ENCODE measurements at places on chromosomes 16 and 17.

GRCh38 chr16:89892055-89892630, 18.8 kb downstream of the TCF25 start:
- DNase-seq: no peak

DNA sequence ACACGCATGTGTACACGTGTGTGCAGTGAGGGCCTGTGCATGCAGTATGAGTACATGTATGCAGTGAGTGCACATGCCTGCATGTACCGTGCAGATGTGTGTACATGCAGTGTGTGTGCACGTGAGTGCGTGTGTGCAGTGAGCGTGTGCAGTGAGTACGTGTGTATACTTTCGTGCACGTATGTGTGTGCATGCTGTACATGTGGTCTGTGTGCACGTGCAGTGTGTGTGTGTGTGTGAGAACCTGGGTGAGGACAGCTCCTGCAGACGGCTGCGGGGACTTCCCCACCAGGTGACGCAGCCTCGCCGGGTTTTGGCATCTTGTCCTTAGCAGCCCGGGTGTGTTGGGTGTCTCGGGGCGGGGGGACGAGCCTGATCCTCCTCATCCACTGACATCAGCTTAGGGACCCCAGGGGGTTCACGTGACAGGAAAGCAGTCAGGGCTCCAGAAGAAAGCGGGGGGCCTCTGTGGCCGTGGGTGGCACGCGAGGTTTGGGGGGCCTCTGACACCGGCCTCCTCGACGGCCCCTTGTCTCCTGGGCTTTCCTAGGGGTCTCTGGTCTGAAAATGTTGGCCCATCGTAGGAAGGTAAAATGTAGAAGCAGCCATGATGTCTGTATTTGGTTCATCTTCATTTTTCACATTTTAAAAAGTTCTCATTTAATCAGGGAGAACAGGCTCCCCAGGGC, 119.6 kb upstream of the ZNF750 start:
- DNase-seq: no peak

- DNase-seq: no peak
Observed at GRCh38 chr16:67100569-67101310, 9.0 kb upstream of the PHAF1 start.

- DNase-seq: no peak
Observed at GRCh38 chr17:50501054-50501453, 7.2 kb upstream of the MYCBPAP start.

DNA sequence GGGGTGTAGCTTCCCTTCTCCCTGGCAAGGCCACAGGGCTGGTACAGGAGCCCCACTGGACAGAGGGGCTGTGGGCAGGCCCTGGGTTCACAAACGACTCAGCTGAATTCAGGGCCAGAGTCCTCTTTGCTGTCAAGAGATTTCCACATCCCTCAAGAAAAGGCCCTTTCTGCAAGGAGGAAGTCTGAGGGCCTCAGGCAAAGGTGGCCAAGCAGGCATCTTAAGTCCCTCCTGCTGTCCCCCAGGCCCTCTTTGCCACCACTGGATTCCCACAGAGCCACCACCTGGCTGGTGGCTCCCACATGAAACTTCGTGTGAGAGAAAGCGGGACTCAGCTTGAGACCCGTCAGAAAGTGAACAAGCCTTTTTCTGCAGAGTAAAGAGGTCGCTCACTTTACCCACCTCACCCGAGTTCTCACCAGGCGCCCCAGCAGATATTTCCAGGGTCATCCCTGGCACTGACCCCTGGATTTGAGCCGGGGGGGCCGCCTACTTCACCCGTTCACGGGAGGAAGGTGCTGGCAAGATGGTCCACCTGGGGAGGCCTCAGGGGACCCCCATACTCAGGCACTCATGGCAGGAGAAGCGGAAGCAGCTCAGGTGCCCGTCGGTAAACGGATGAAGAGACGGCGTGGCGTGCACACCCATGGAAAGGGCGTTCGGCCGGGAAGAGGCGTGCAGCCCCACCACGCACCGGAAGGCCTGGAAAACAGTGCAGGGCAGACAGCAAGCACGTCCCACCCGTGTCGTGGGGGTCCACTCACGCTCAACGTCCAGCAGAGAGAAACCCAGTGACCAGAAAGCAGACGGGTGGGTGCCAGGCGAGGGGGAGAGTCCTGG, 3.6 kb downstream of the RNF166 start:
- DNase-seq: no peak

DNA sequence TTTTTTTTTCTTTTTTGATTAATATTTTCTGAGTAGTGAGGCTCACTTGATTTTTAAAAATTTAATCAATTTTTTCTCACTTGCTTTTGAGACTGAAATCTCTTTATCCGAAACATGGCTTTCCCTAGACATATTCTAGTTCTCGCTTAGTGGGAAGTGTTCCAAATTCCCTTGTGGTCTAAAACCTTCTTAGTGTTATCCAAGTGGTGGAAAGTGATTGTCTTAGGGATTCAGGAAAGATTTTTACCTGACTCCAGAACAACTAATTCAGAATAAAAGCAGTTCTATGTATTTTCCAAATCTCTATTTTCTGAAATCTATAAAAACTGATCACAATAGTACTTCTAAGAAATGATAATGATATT, 178.8 kb downstream of the MAP2K6 start:
- no peak for DNase-seq
